ENCODE measurements at places on chromosomes 7 and 10.
A peak's percentile ranks its signal among the peaks of the same experiment; 100 is the strongest.

- no peak for DNase-seq
These were observed 62.1 kb downstream of the FAM185A start for GRCh38 chr7:102810916-102811315.

DNA sequence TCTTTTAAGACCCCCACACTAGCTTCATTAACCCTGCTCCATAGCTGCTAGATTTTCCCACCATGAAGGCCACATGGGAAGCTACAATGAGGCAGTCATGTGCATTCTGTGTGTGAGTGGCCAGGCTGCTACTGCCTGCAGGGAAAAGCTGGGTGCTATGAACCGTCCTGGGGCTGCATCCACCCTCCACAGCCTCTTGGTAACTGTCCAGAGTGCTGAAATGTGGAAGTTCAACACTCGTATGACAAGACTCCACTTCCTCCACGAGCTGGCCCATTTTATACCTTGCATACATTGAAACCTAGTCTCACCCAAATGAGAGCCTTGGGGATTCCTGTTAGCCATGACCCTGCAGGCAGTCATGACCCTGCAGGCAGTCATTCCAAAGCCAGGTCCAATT lies 59.4 kb downstream of the CUZD1 start:
- no peak for DNase-seq

DNA sequence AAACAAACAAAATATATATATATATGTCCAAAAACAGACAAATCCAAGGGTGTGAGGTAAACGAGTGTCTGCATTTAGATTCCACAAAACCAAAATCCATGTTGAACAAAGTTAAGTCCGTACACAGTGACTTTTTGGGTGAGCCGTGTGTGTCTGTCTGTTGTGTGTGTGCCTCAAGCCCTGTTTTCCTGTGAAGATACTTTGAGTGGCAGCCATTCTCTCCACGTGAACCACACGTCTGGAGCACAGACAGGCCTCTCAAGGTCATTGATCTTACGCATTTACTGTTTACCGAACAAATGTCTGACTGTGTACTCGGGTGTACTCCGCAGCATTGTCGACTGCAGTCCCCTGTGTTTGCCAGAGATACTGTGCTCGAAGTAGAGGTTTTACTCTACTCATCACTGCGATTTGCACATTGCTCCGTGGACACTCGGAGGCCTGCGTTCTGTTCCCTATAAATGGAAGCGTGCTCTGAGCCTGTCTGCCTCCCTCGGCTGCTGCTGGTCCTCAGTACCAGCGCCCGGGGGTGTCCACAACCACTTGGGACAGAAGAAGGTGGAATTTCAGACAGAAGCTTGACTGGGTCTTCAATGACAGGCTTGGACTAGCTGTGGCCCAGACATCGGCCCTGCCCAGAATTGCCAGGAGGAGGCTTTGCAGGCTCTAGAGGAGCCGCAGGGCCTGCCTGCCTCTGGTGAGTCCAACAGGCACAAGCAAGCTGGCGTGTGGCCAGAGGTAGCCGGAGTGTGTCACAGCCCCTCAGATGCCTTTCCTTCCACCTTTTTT lies 22.1 kb downstream of the CYP17A1 start:
- DNase-seq: no peak

DNA sequence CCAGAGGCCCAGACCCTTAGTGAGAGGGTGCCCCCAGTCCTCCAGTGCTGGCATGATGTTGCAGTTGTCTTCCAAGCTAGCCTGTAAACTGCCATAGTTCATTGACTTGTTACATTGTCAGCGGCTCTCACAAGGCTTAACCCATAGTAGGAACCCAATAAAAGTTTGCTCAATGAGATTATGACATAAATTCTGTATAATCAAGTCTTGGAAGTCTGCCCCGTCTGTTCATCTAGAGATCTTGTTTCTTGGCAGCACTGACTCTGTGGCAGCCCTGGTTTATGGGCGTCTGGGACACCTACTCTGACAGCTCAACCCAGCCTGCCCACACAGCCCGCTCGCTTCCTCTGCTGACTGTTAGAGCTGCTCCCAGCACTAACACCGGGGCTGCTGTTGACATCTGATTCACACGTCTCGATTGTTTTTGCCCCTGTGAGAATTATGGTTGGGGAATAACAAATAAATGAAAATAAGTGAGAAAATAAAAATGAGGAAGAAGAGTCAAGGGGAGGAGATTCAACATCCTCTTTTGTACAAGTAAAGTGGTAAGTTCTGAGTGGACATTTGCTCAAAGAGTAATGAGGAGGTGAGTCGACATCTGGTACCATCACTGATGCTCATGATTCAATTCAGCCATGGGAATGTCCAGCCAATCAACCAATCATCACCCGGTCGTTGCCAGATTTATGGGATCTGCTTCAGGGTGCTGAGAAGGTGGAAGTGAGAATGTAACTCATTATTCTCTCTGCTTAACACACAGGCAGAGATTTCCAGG lies 160.8 kb downstream of the SPAG6 start:
- DNase-seq: no peak

DNA sequence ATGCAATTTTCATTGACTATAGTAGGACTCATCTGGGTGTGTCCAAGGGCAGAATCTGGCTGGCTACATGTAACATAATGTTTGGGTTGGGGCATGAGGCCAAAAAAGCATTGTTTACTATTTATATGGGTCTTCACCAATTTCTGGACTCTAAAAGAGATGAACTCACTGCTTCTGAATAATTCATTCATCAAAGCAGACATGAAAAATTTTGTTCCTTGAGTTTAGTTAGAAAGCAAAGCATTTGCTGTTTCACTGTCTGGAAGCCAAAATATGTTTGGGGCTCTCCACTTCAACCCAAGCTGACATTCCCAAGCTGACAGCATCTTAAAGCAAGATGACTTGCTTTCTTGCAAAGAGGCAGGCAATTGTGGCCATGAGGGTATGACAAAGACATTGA lies 670.6 kb downstream of the SUGCT start:
- no peak for DNase-seq

DNA sequence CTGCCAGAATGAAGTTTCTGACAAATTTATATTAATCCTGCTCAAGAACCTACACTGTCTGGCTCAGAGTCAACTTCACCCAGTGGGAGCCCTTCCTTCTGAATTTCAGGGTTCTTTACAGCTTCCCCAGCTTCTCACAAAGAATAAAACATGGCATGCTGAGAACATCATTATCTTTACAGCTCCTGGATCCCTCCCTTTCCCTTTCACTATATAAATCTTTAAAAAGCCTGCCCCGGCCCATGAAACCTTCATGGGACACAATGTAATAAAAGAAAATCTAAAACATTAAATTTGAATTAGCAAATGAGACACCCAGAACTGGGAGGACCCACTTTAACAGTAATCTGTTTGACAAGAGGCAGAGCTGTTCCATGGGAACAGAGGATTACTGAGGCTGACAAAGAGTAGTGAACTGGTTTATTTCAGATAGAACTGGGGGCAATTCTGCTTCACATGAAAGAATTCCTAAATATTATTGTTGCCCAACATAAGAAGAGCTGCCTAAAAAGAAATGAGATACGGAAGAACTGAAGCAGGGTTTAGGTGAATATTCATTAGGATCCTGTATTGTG lies 222.8 kb downstream of the THSD7A start:
- DNase-seq: no peak

- no peak for DNase-seq
These were observed 4.5 kb upstream of the PLXNA4 start for GRCh38 chr7:132580717-132581285.

- no peak for DNase-seq
These were observed 186.1 kb upstream of the ZWINT start for GRCh38 chr10:56547163-56547562.

DNA sequence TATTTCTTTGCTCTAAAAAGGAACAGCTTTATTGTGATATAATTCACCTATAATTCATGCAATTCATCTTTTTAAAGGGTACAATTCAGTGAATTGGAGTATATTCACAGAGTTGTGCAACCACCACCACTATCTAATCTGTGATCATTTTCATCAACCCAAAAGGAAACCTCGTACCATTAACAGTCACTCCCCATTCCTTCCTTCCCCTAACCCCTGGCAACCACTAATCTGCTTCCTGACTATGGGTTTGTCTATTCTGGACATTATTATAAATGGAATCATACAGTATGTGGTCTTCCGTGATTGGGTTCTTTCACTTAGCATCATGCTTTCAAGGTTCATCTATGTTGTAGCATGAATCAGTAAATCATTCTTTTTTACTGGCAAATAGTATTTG lies 52.3 kb downstream of the MKI67 start:
- no peak for DNase-seq

GRCh38 chr10:63368365-63368764 lies 97.4 kb downstream of the JMJD1C start:
- no peak for DNase-seq

DNA sequence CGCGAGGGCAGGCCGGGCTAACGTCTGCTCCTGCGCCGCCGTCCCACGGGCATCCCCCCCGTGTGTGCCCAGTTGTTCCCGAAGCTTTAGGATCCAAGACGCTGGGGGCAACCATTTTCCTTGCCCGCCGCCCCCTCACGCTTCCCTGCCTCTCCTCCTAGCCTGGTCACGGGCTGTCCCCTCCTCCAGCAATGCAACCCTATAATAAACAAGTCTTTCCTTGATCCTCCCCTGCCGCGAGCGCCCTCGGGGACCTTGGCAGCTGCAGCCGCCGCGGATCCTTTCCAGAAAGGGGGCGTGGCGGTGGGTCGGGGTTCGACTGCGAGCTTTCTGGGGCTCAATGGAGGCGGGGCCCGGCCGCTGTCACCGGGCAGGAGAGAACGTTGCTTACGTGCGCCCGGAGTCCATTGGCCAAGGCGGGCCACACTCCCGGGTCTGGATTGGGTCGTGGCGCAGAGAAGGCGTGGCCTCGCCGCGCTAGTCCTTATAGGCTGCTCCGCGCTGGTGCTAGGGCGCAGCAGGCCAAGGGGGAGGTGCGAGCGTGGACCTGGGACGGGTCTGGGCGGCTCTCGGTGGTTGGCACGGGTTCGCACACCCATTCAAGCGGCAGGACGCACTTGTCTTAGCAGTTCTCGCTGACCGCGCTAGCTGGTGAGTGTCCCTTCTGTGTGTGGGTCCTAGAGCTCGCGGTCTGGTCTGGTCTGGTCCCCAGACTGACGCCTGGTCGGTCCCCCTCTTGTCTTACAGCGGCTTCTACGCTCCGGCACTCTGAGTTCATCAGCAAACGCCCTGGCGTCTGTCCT lies at the start of gene DDIT4:
TSS of gene DDIT4 (plus strand) at position 515 of the 803 bp plus-strand sequence. CDS start 293 bp downstream, outside the sequence.
- DNase-seq: peak; percentile 90

DNA sequence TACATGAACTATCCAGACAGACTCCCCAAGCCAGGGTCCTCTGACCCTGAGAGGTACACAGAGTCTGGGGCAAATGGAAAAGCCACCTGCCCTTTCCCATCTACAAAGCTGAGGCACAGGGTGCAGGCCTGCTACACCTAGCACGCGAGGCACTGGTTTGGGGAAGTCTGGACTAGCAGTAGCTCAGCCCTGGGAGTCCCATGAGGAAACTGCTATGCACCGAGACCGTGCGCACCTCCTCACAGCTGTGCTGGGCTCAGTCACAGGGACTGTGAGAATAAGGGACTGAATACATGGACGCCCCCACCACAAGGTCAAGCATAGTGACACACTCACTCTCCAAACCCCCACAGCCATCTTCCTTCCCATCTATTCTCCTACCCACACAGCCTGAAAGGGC lies 8.2 kb downstream of the MAT1A start:
- DNase-seq: no peak

GRCh38 chr7:31497516-31497915 lies 16.4 kb upstream of the ITPRID1 start:
- DNase-seq: no peak

DNA sequence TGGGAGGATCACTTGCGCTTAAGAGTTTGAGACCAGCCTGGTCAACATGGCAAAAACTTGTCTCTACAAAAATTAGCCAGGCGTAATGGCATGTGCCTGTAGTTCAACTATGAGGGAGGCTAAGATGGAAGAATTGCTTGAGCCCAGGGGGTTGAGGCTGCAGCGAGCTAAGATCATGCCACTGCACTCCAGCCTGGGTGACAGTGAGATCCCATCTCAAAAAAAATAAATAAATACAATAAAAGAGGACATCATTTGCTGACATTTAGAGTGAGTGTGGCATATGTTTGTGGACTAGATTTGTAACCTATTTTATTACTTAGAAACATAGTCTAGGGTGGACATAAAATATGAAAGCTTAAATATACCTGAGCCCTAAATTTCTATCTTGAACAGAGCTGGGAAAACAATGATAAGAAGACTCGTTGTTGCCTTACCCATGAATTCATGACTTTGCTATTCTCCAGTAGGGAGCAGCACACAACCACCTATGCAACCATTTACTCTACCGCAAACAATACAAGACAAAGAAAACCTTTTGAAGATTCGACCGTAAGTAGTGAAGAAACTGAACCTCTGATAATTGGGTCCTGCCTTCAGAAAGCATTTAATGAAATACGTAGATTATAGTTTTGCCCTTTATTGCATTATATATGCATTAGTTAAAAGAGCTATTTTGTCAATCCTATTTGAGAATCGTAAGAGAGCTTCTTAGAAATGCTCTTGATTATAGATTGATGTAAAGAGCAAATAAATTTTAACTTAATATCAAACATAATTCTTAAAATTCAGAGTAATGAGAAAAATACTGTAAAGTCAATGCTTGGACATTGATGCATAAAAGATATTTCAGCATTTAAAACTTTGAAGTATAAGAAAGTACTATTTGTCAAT lies 83.5 kb downstream of the GNAT3 start:
- no peak for DNase-seq

DNA sequence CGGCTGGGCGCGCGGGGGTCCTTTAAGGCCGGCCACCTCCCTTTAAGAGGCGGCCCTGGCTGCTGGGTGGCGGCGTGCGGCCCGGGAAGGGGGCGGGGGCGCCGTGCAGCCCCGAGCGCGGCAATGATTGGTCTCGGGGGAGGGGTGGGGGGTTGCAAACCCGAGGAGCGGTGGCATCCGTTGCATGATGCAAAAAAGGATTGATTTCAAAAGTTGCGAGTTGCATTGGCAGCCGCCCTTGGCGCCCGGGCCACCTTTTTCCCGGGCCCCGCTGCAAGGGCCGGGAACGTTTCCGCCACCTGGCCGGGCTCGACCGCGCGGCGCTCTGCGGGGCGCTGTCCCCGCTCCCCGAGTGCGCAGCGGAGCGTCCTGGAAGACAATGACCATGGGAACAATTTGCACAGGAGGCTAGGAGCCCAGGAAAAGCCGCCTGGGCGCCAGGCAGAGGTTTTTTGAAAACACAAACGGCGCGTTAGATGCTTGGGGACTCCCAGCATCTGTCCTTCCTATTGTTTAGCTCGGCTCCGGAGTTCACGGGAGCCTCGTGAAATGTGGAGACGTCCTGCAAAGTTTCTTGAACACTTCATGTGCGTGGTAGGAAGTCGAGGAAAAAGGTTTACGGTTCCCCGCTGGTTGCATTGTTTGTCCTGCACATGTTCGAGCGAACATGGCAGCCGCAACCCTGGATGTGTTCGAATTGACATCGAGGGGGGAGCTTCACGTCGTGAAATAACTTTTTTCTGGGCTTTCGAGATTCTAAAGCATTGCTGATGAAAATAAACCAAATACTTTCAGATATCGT lies at the start of gene SEPHS1:
TSS of gene SEPHS1 (minus strand) at position 78 of the 802 bp plus-strand sequence. CDS start 3,343 bp downstream, outside the sequence.
- DNase-seq: no peak
